ENCODE measurements at places on chromosomes 16 and 17.

GRCh38 chr17:17701112-17701511 is 19.9 kb downstream of the RAI1 start:
- no peaks in the 10 kb centered on the region for H3K36me3 ChIP-seq
- H3K4me3 ChIP-seq = peak overlapping the region; percentile 68
- H3K27ac ChIP-seq = no peak overlapping the region

DNA sequence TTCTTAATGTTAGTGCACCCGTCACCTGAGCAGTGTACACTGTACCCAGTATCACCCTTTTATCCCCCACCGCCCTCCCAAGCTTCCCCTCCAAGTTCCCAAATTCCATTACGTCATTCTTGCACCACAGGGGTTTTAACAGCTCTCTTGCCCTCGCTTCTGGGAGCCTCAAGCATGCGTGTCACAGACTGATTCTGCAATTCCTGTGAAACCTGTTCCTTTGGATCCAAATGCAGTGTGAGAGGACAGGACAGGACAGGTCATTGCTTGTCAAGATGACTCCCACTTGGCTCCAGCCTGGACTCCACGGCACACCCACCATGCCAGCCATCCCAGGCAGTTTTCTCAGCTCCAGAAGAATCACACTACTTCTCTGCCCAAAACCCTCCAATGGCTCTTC is 44.1 kb downstream of the CYB5D2 start:
- no peaks in the 10 kb centered on the region for H3K27me3 ChIP-seq
- peaks cover 26% of the 10 kb centered on the region for H3K36me3 ChIP-seq
- DNase-seq = no peak
- H3K27ac ChIP-seq = no peak overlapping the region
- H3K4me1 ChIP-seq = no peaks in the 10 kb centered on the region
- no peak overlapping the region for H3K4me3 ChIP-seq

- DNase-seq = no peak
- no peak overlapping the region for H3K4me3 ChIP-seq
- no peaks in the 10 kb centered on the region for H3K4me1 ChIP-seq
- H3K27ac ChIP-seq = no peak overlapping the region
- no peaks in the 10 kb centered on the region for H3K36me3 ChIP-seq
Observed at GRCh38 chr16:62475573-62475972, 439.3 kb upstream of the CDH8 start.

- DNase-seq = no peak
- peak overlapping the region; percentile 33 for H3K4me3 ChIP-seq
- H3K27me3 ChIP-seq = peaks cover 33% of the 10 kb centered on the region
- H3K27ac ChIP-seq = no peak overlapping the region
- peaks cover 38% of the 10 kb centered on the region for H3K4me1 ChIP-seq
Observed at GRCh38 chr17:57948555-57949420, 6.4 kb downstream of the CUEDC1 start.

GRCh38 chr17:17122781-17123483 is 80.7 kb downstream of the MPRIP start:
- no peaks in the 10 kb centered on the region for H3K27me3 ChIP-seq
- peaks cover 50% of the 10 kb centered on the region for H3K4me1 ChIP-seq
- peak overlapping the region; percentile 1 for H3K4me3 ChIP-seq
- peaks cover 3% of the 10 kb centered on the region for H3K36me3 ChIP-seq
- DNase-seq = no peak
- H3K27ac ChIP-seq = no peak overlapping the region

GRCh38 chr17:693791-694638 is 20.6 kb downstream of the VPS53 start:
- no peaks in the 10 kb centered on the region for H3K4me1 ChIP-seq
- H3K27me3 ChIP-seq = no peaks in the 10 kb centered on the region
- peaks cover 36% of the 10 kb centered on the region for H3K36me3 ChIP-seq
- no peak overlapping the region for H3K27ac ChIP-seq
- DNase-seq = no peak
- no peak overlapping the region for H3K4me3 ChIP-seq

DNA sequence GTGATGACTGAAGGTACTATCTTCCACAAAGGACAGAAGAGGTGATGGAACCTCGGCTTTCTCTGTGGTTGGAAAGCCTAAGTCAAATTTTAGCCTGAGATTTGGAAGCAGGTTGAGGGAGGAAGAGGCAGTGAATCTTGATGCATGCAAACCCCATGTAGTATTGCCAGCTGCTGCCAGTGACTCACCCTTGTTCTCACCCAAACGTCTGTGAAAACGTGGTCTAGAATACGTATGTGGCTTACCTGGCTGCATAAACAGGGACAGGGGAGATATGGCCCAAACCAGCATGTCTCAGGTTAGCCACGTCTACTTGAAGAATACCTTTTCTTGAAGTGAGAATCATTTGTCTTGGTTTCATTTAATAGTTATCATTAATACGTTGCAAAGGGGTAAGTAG is 438.0 kb upstream of the MAF start:
- no peak for DNase-seq
- no peak overlapping the region for H3K27ac ChIP-seq
- H3K4me3 ChIP-seq = no peak overlapping the region

- no peaks in the 10 kb centered on the region for H3K4me1 ChIP-seq
- H3K36me3 ChIP-seq = peaks cover 1% of the 10 kb centered on the region
- no peak overlapping the region for H3K4me3 ChIP-seq
- H3K27ac ChIP-seq = no peak overlapping the region
- no peak for DNase-seq
Observed at GRCh38 chr17:75626496-75627038, 6.7 kb upstream of the SMIM5 start.

- H3K27ac ChIP-seq = no peak overlapping the region
- H3K36me3 ChIP-seq = peaks cover 16% of the 10 kb centered on the region
- H3K27me3 ChIP-seq = no peaks in the 10 kb centered on the region
- H3K4me3 ChIP-seq = no peak overlapping the region
- peaks cover 9% of the 10 kb centered on the region for H3K4me1 ChIP-seq
Observed at GRCh38 chr16:69796285-69797118, 34.4 kb downstream of the WWP2 start.

- DNase-seq = no peak
- no peak overlapping the region for H3K27ac ChIP-seq
Observed at GRCh38 chr16:62755938-62756337, 719.7 kb upstream of the CDH8 start.

DNA sequence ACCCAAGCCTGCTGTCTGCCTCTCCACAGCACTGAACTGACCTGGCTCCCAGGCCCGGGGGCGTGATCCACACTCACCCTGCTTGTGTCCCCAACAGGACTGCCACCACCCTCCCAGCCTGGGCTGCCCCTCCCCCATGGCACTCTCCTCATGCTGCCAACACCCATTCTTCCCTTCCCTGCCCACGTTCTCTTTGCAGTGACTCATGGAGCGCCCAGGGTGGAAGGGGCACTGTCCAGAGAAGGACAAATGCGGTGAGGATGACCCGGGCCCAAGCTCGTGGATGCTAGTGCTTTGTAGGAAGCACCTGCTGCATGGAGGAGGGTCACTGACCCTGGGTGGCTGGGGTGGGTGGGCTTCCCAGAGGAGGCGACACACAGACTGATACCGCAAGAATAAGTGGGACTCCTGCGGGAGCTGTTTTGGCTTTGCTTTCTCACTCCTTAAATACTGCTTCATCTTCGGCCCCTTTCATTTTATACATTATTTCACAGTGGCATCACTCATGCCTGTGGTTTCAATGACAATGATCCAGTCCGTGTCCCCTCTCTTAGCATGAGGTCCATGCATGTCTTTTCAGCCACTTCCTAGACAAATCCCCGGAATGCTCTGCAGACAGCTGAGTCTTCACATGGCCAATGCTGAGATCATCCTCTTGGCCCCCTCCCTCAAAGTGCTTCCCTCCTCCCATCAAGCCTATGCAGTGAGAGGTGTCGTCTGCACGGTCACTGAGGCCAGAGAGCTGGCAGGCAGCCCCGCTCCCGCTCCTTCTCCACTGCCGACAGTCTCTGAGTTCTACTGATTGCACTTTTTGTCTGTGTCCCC is 17.6 kb downstream of the CDK5R1 start:
- no peak for DNase-seq
- no peaks in the 10 kb centered on the region for H3K27me3 ChIP-seq
- peak overlapping the region; percentile 54 for H3K4me3 ChIP-seq
- no peaks in the 10 kb centered on the region for H3K36me3 ChIP-seq
- H3K27ac ChIP-seq = peak overlapping the region; percentile 97
- H3K4me1 ChIP-seq = peaks cover 36% of the 10 kb centered on the region

- no peaks in the 10 kb centered on the region for H3K27me3 ChIP-seq
- H3K27ac ChIP-seq = peak overlapping the region; percentile 6
- peaks cover 11% of the 10 kb centered on the region for H3K4me1 ChIP-seq
- peaks cover 16% of the 10 kb centered on the region for H3K36me3 ChIP-seq
Observed at GRCh38 chr17:2222901-2223616, 80.5 kb downstream of the SMG6 start.

DNA sequence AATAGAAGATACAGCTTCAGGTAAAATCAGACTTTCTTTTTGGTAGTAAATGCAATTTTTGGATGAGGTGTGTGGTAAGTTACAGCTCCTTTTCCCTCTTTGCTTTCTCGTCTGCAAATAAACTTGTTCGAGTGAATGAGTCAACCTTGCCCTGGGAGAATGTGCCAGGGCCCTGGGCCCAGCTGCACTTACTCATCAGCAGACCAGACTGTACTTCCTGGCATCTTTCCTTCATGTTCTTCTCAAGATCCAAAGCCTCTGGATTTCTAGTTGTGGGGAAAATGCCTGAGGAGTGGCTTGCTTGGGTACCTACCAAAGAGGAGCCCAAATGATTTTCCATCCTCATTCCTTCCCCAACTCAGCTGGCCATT is 5.4 kb upstream of the G6PC1 start:
- peaks cover 4% of the 10 kb centered on the region for H3K27me3 ChIP-seq
- H3K4me1 ChIP-seq = no peaks in the 10 kb centered on the region
- no peak overlapping the region for H3K27ac ChIP-seq
- H3K36me3 ChIP-seq = no peaks in the 10 kb centered on the region

GRCh38 chr17:32954477-32954876 is 26.5 kb downstream of the TMEM98 start:
- no peak overlapping the region for H3K27ac ChIP-seq
- H3K27me3 ChIP-seq = peaks cover 13% of the 10 kb centered on the region
- no peak for DNase-seq

GRCh38 chr16:9484426-9484825 is 393.0 kb downstream of the HAPSTR1 start:
- no peak overlapping the region for H3K4me3 ChIP-seq
- peaks cover 1% of the 10 kb centered on the region for H3K27me3 ChIP-seq
- no peak for DNase-seq
- H3K36me3 ChIP-seq = no peaks in the 10 kb centered on the region
- H3K4me1 ChIP-seq = no peaks in the 10 kb centered on the region

DNA sequence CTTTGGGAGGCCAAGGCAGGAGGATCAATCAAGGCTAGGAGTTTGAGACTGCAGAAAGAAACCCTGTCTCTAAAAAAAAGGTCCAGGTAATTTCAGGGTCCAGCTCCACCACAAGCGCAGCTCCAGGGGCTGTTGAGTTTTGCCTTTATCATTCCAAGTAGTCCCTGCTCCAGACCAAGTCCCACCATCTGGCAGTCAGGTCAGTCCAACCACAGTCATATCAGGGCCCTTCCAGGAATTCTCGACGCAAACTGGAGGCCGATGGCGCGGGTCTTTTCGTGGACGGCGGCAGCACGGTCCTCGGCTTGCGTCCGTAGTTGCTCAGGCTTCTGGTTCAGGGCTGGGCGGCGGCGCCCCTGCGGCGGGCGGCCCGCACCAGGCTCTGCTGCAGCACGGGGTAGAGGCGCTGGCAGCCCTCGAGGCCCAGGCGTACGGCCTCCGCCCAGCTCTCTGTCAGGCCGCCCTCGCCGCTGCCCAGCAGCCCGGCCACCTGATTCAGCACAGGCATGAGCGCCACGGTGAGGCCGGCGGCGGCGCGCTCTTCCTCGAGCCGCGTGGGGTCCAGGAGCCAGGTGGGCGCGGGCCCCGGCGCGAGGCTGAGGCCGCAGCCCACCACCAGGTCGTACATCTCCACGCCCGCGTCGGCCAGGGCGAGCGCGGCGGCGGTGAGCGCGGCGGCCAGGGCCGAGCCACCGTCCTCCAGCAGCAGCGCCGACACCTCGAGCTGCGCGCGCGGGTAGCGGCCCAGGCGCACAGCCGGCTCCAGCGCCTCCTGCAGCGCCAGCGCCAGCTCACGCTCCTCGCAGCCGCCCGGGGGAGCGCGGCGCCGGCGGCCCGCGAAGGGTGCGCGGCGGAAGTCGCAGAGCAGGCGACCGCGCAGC is 752 bp downstream of the EXOSC6 start:
- peak overlapping the region; percentile 69 for H3K4me3 ChIP-seq
- H3K27me3 ChIP-seq = no peaks in the 10 kb centered on the region
- peak overlapping the region; percentile 40 for H3K27ac ChIP-seq

Data from memory B cell (primary cell).